AG04450 (cell line): ENCODE measurements at places on chromosomes 2 and 18.

- no peak for DNase-seq
These were observed 224.9 kb upstream of the BOD1L2 start for GRCh38 chr18:56921896-56922480.

- no peak for DNase-seq
These were observed 5.2 kb upstream of the HOXD4 start for GRCh38 chr2:176146101-176146500.

DNA sequence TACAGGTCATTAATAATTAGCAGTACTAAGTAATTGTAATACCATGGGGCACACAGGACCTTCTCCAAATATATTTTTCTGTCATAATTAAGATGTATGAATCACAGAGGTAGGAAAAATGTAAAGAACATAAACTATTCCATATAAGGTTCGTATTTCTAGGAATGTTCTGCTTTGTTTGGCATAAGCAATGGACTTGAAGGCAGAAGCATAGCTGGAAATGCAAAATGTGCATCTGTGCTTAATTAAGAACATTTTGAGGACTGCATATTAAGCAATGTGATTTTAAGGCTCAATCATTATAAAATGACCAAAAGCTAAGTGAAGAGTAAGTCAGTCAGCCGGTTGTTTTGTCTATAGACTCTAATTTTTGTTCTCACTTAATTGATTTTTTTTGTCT, 123.2 kb downstream of the RBM43 start:
- peak; percentile 33 for DNase-seq

GRCh38 chr2:96538487-96539214, 2.1 kb downstream of the ARID5A start:
- DNase-seq, result no peak

DNA sequence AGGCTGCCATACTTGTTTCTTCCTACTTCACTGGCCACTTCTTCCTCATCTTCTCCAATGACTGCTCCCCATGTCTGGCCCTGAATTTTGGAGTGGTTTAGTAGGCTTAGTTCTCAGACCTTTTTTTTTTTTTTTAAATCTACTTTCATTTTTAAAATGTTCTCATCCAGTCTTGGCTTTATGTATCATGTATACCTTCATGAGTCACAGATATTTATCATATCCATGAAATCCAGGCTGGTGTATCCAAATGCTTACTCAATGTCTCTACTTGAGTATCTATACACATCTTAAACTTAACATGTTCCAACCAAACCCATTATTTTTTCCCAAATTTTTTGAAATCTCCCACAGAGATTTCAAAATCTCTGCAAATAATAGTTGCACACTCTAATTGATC, 26.3 kb upstream of the CFAP36 start:
- no peak for DNase-seq

DNA sequence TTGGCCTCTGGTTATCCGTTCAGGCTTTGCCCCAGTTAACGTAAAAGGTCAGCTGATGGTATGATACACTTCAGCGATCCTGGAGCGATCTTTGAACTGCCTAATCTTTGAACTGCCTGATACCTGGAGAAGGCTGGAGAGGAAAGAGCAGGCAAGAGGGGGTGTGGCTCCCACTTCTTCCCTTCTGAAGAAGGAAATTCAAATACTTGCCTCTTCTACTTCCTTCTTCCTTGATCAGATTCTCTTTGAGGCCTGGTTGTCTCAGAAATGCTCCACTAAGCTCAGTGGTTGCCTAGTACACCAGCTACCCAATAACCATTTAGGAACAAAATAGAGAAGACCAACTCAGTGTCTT, 619 bp downstream of the GALM start:
- no peak for DNase-seq
